ENCODE measurements at places on chromosomes 16 and 17.

DNA sequence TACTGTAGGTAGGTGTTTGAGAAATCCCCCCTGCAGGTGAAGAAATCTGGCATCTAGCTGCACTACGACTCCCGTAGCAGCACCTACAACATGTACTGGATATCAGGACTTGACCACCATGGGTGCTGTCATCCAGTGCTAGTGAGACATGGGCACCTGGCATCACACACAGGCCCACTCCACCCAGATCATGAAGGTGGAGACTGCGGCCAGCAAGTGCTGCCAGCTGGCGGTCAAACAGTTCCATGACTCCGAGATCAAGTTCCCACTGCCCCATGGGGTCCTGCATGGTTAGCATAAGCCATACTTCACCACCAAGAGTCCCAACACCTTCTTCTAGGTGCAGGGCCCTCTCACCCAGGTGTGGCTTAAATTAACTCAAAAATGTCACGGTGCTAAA, 213.0 kb upstream of the C17orf78 start:
- DNase-seq, result no peak

DNA sequence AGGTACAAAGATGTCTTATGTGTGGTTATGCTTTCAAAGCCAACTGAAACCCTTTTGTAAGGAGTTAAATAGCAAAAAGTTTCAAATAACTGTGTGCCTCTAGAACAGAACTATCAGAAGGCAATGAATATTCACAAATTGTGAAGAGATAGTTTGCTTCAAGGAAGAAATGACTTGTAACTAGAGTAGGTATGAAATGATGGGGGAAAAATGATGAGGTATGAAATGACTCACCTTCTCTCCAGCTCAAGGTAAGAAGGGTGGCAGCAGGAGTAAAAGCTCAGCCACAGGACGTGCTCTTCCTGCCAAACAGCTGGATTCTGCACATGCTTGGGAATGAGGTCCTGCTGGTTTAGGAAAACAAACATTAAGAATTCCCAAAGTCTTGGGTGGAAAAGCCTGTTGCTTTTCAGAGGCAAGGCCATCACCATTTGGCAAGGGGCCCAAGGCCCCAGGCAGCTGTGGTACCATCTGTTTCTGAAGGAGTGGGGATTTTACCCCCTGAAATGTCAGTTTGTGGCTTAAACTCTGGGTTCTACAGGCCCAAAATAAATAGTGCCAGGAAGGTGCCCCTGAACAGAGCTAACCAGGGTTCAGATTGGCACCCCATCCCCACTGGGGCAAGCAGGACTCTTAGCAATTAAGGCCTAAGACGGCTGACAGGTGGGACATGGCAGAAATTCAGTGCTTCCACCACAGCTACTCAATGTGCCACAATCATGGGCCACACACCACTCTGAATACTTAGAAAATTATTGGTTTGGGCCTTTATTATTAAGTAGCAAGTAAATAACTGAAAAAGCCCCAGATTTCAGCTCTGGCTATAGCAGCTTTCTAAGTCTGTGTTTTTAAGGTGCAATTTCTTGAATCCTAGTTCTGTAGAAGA, 13.3 kb downstream of the HERPUD1 start:
- no peak for DNase-seq

DNA sequence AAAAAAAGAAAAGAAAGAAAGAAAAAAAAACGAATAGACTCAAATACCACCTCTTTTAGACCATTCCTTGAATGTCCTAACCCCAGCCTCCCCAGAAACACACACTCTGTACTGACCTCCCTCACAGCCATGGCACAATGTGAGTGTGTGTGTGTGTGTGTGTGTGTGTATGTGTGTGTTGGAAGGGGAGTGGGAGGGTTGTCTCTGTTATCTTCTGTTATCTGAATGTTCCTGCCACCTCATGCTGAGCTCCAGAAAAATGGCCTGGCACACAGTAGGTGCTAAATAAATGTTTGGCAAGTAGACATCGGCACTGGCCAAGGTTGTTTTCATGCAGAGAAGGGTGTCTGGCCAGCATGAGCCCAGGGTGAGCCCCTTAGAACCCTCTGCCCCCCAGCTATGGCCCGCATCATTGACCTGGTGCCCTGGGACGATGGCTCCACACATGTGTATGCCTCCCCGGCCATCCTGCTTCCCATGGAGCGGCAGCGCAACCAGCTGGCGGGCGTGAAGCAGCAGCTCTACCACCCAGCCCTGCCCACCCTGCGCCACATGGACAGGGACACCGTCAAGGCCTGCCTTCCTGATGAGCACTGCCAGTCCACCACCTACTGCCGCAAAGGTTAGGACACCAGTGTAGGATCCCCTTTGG, 6.6 kb upstream of the CNGB1 start:
- DNase-seq, result no peak

GRCh38 chr16:63702981-63703590, 1418.8 kb downstream of the CDH11 start:
- DNase-seq, result no peak

Measured in cerebellar nuclear complex (tissue), 1 donor.